ENCODE measurements at places on chromosomes 6 and 20.

- DNase-seq, result peak; percentile 94
Measured at GRCh38 chr6:24743265-24743943, 24.4 kb upstream of the C6orf62 start.

GRCh38 chr6:63745784-63746183, 110.2 kb downstream of the PHF3 start:
- no peak for DNase-seq

GRCh38 chr6:35354361-35355135, 12.2 kb downstream of the PPARD start:
- DNase-seq, result no peak

DNA sequence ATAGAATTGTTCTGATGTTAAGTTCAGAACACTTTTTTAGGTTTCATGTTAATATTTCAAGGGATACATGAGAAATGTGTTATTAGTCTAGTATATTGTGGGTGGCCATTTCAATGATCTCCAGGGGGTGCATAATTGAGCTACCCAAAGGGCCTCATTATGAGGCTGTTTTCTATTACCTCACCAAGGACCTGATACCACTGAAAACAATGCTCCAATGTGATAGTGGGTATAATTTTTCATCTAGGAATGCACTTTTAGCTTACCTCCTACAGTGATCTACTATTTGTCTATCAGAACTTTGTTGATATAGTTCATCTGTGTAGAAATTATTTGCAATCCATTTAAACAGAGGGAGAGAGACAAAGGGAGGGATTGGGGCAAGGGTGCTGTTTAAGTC, 106.8 kb upstream of the HS3ST5 start:
- no peak for DNase-seq

DNA sequence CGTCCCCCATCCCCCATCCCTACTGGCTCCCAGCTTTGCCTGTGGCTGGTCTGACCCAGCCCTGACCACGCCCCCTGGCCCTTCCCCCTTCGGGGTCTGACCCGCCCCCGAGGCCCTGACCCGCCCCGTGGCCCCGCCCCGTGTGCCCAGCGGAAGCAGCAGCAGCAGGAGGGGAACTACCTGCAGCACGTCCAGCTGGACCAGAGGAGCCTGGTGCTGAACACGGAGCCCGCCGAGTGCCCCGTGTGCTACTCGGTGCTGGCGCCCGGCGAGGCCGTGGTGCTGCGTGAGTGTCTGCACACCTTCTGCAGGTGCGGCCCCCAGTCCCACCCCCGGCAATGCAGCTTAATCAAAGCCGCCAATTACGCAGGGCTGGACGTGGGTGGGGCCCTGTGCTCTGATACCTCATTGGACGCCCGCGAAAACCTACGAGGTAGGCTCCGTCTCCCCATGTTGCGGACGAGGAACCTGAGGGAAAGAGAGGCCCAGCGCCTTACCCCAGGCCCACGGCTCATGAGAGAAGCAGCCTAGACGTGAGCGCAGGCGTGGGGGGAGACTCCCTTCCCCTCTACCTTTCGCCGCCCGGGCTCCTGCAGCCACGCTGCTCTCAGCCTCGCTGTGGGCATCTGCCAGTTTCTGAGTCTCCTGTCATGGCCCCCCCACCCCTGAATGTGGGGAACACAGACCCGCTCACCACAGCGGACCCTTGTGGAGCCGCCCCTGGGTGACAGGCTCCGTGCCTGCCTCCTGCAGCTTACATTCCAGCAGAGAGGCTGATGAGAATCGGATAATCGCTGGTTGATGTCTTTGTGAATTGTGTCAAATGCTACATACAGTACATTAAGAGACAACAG, 12.8 kb downstream of the RBCK1 start:
- peak; percentile 24 for DNase-seq

GRCh38 chr6:44342489-44342888, at the start of gene SPATS1:
TSS of gene SPATS1 (plus strand) at chr6:44342650. CDS start at chr6:44343096, 446 bp downstream.
- DNase-seq, result no peak
